ENCODE measurements at places on chromosomes 1 and 21. TPM values are rescaled to one million over a fixed set of nuclear protein-coding genes. Genes with fewer than 3 reads are reported as not detected.

Gene LCE2B
- total RNA-seq: not detected

Gene SPOCD1
- 2.8 TPM for total RNA-seq

Gene RNU1-3
- 6,751 TPM for total RNA-seq

Gene TAL1
- 47.3 TPM for total RNA-seq

Gene TNFSF4
- total RNA-seq: 10.0 TPM

Gene WARS2
- total RNA-seq: 10.0 TPM

Gene CYP4B1
- total RNA-seq: 0.32 TPM

Gene MLLT11
- total RNA-seq: 2.0 TPM

Gene KDM5B
- 37.4 TPM for total RNA-seq

Gene CFAP141
- total RNA-seq: not detected

Gene TRIM58
- total RNA-seq: 0.06 TPM

Gene DCST2
- total RNA-seq: 0.13 TPM

Gene CFAP45
- total RNA-seq: 0.13 TPM

Gene CSRP1
- 449 TPM for total RNA-seq

Gene NRIP1
- total RNA-seq: 20.6 TPM

Gene NTMT2
- total RNA-seq: not detected

Gene OLFML3
- total RNA-seq: 18.5 TPM

Gene OLFML2B
- 0.13 TPM for total RNA-seq

Gene SPRR2A
- total RNA-seq: not detected

Gene XCL2
- total RNA-seq: not detected

Gene ST6GALNAC5
- not detected for total RNA-seq

Gene GREM2
- total RNA-seq: not detected

Measured in bladder microvascular endothelial cell (primary cell).